T-helper 2 cell (primary cell): ENCODE measurements at places on chromosomes 4 and X.

DNA sequence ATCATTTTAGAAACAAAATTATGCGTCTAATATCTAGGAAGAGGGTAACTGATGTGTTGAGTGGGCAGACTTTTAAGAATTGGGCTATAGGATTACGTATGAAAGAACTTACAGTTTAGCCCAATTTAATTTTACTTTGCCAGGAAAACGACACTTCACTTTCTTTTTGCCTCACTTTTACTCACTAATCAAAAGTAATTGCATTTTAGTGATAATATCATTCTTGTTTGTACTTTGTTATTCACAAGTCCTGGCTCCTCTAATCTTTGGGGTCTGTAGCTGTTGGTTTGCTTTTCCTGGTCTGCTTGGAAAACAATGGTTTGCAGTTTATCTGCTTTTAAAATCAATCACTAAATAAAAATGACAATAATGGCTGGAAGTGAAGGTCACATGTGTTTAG lies 2.9 kb upstream of the ARX start:
- DNase-seq = no peak

GRCh38 chrX:24748196-24748595 lies 54.5 kb downstream of the POLA1 start:
- no peak for DNase-seq

DNA sequence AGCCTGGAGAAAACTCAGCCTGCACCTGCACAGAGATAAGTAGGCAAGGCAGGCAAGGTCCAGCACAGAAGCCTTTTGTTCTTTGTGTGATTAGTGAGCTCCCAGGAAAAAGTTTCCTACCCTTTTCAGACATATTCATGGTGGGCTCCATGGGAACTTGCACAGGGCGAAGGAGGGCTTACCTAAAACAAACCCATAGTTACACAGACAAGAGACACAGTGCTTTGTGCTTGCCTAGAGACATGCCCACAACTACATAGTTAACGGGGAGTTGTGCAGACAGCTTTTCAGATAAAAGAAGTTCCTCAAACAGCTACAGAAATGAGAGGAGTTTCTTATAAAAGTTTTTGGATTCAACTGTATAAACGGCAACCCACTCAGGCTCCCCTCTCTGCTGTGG lies 180.5 kb downstream of the GLUD2 start:
- no peak for DNase-seq

DNA sequence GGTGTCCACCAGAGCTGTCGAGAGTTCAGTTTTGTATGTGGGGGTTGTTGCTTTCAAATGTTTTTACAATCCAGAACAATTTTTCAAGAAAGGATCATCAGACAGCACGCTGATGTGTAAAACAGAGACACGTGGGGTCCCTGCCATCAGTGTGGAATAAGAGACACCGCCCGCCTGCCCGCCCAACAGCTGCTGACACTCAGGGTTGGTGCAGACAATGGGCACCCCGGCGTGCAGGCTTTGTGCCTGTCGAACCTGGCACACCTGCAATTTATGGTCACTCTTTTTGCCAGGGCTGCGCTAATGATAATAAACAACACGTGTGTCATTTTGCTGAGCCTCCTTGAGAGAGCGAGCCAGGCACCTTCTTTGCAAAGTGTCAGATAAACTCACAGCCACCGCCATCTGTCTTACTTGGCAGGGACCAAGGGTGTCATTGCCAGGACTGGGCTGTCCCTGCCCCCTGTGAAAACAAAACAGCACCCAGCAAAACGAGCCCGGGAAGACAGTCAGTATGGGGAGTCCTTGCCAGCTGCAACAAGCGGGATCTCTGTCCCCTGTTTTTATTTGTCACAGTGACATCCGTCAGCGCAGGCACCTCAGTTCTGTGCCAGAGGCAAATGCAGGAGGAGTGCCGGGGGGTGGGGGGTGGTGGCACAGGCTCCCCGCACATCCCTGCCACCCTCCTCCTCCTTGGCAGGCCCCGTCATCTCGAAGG lies 69.1 kb downstream of the PSAPL1 start:
- no peak for DNase-seq

DNA sequence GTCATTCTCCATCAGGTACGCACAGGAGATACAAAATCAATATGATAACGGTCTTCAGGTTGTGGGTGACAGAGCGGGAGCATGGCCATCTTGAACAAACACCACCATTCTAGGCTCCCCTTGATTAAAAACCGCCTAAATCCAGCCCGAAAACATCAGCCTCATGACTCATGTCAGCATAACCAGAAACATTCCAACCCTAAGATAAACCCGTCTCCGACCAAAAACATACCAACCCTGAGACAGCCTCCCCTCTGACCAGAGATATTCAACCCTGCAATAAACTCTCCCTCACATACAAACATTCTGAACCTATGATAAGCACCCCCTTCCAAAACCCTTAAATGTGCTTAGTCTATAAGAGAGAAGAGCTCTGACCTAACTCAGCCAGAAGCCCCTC lies 157.9 kb downstream of the DHRSX start:
- no peak for DNase-seq
